ENCODE measurements at places on chromosomes 4 and X.

- no peak for DNase-seq
Observed at GRCh38 chrX:131741103-131741581, 197.3 kb downstream of the OR13H1 start.

GRCh38 chr4:122806981-122807679 is 19.5 kb upstream of the FGF2 start:
- no peak for DNase-seq

DNA sequence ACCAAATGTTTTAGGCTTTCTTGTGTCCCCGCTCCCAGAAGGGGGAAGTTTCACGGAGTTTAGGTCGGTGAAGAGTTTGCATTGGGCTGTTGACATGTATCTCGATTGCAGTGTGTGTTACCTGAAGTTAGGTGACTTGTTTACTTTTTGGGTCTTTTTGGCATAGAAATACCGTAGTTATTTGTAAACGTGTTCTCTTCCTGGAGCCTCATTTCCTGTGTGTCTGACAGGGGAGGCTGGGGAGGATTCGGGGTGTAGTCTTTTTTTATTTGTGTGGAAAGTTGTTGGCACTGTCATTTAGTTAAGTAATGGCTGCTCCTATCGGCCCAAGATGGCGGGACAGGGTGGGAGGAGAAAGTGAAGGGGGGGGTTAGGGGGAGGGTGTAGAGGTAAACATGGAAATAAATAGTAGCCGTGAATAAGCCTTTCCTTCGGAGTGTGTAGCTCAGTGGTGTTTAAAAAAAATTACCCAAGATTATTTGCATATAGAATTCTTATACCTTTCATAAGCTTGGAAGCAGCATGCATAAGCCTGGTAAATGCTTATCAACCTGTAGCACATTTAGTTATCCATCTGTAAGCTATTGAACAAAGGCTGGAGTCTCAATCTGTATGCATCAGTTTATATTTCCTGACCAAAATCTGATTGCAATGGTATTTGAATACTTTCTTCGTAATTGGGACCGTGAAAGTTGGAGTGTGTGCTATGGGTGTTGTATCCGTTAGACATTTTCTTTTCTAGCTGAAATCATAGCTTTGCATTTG is 1.6 kb downstream of the KDM6A start:
- DNase-seq: peak; percentile 32

DNA sequence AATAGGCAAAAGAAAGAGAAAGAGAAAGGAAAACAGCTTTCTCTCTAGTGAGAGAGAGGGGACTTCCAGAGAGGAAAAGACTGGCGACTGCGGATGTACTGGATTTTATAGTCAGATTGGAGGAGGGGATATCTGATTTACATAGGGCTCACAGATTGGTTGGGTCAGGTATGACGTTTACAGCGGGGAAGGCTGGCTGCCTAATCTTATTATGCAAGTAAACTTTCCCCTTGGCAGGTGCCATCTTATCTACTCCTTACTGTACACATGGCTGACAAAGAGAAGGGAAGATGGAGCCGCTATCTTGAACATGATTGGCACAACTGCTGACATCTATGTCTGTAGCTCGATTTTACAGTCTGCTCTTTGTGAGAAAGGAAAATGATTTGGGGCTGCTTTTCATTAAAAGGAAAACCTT is 25.4 kb downstream of the RBPJ start:
- DNase-seq: no peak

DNA sequence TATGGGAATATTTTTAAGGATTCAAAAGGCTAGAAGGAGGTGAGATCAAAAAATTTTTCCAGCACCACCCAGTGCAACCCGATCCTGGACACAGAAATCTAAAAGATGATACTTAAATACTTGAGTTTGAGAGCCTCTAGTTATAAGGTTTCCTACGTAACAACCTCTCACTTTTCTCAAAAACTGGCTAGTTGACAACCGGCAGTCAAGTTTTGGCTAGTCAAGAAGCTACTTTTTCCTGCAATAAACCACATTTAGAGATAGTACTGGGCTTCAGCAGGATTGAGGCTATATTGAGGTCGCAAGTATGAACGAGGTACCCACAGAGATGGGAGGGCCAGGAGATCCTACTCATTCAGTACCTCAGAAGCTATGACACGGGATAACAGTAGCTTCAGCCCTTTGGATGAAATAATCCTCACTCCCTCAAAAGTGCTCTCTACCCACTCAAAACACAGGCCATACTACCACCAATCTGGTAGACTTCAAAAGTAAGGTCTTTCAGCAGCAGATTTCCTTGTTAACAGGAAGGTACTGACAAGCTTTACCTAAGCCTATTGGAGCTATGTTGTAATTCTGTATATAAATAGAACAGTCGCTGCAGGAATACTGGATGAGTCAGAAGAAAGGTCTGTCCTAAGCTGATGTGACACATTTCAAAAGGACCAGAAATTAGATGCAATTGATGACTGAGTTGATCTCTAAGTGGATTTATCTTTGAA is 1.5 kb upstream of the TSPAN5 start:
- DNase-seq: peak; percentile 35

DNA sequence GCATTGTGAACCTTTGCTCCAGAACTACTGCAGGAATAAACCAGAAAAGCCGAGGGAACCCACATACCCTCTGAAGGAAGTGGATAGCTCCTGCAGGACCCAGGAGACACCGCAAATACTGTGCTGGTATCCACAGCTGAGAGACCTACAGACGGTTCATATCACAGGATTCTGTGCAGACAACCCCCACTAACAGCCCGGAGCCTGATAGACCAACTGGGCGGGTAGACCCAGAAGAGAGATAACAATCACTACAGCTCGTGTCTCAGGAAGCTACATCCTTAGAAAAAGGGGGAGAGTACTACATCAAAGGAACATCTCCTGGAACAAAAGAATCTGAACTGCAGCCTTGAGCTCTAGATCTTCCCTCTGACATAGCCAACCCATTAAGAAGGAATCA is 150.8 kb downstream of the FRAS1 start:
- DNase-seq: no peak

- no peak for DNase-seq
Observed at GRCh38 chr4:79739912-79740311, 331.9 kb upstream of the GK2 start.

- DNase-seq: peak; percentile 13
Observed at GRCh38 chr4:30792601-30793000, 72.4 kb downstream of the PCDH7 start.

DNA sequence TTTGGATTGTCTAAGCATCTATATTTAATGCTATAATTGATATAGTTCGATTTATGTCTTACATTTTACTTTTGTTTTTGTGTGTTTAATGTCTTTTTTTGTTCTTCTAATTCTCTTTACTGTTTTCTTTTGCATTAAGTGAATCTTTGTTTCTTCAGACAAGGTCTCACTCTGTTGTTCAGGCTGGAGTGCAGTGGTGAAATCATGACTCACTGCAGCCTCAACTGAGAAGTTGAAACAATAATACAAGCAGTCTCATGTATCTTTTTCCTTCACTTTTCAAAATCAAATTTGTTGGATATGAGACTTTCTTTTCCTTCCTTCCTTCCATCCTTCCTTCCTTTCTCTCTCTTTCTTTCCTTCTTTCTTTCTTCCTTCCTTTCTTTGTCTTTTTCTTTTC is 1401.6 kb downstream of the ADGRL3 start:
- no peak for DNase-seq

DNA sequence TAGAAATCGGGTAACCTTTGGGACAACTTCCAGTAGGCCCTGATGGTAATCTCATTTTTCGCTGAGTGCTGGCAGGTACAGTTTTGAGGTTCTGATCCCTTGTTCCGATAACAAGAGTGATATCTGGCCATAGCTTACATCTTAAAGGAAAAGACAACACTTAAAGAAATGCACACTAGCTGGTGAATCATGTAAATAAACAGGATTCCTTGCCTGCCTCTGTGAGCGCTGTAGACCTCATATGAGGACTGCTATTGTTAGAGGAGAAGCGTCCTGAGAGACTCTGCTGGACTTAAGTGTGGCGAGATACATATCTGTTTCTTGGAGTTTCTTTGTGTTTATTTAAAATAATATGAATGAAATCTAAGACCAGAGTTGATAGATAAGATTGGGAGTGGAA is 149.3 kb upstream of the SLC4A4 start:
- DNase-seq: peak; percentile 39

DNA sequence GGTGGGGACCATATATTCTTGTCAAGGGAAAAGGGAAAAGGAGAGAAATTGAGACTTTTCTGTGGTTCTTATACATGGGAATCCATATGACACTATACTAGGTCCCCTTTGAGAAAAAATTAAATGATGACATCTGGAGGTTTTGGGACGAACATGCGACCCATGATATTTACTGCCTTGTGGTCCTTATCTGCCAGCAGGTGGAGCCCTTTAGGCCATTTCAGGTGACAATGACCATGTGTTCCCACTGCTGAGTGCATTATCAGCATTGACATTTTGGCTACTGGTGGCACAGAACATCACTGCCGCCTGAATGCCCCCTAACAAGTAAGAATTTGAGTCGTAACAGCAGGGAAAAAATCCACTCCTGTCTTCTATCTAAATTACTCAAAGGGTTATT is 843.4 kb downstream of the FSTL5 start:
- DNase-seq: peak; percentile 31

- DNase-seq: no peak
Observed at GRCh38 chrX:68708503-68709290, 61.2 kb downstream of the STARD8 start.

- peak; percentile 37 for DNase-seq
Observed at GRCh38 chr4:113657586-113658233, 103.8 kb downstream of the CAMK2D start.

GRCh38 chr4:112075129-112075753 is 70.0 kb upstream of the FAM241A start:
- DNase-seq: peak; percentile 64

GRCh38 chr4:186878203-186878776 is 154.6 kb upstream of the FAT1 start:
- DNase-seq: peak; percentile 31

DNA sequence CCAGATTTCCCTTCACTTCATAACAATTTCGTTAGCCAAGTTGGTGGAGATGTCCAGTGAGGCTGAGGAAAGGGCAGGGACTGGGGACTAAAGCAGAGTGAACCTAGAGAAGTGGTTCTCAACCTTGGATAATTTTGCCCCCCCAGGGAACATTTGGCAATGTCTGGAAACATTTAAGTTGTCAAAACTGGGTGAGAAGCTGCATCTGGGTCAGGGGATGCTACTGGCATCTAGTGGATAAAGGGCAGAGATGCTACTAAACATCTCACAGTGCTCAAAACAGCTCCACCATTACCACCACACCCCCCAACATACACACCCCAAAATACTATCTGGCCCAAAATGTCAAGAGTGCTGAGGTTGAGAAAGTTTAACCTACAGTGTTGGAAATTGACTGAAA is 32.0 kb upstream of the FGF16 start:
- DNase-seq: no peak

- DNase-seq: no peak
Observed at GRCh38 chr4:55725057-55725456, 89.0 kb upstream of the NMU start.

DNA sequence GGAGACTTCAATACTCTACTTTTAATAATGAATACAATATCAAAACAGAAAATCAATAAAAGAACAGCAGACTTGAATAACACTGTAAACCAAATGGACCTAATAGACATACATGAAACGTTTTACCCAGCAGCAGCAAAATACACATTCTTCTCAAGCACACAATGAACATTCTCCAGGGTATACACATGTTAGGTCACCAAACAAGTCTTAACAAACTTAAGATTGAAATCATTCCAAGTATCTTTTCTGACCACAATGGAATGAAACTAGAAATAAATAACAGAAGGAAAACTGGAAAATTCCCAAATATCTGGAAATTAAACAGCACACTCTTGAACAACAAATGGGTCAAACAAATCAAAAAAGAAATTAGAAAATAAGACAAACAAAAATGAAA is 145.0 kb upstream of the CT83 start:
- DNase-seq: no peak

DNA sequence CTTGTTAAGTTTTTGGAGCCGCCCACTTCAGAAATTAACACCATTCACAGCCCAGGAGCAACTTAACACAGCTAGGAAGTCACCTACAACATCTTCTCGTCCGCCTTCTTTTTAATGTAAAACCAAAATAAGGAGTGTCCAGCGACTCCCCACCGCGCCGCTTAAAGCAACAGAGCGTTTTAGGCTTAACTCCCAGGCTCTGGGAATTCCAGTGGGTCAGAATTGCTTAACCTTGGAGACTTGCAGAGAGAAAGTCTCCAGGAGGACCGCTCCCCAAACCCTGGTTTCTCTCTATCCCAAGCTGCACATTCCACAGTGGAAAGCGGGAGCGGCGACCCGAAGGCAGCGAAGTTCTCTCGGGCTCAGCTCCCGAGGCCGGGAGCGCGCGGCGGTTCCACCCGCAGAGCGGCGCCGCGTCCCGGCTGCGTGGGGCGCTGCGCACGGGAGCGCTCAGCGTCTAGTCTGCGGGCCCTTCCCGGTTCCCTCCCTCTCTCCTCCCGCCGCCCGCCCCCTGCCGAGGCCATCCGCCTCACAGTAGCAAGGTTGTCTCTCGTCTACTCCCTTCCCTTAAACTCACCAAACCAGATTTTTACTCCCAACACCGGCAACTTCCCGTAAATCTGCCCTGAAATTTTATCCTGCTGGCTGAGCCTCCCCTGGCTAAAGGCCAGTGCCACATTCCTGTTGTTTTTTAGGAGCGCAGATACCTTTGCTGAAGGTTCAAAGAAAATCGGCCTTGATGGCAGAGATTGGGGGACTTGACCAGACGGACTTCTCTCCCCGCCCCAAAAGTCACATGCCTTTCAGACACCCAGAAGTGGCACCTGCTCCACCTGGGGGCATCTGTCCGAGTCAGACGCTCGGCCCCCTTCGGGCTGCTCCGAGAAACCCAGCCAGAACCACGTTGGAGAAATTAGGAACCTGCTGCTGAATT is at the start of gene RBM47:
TSS of gene RBM47 (minus strand) at position 464 of the 934 bp plus-strand sequence. CDS start 190,971 bp downstream, outside the sequence.
- DNase-seq: peak; percentile 38

DNA sequence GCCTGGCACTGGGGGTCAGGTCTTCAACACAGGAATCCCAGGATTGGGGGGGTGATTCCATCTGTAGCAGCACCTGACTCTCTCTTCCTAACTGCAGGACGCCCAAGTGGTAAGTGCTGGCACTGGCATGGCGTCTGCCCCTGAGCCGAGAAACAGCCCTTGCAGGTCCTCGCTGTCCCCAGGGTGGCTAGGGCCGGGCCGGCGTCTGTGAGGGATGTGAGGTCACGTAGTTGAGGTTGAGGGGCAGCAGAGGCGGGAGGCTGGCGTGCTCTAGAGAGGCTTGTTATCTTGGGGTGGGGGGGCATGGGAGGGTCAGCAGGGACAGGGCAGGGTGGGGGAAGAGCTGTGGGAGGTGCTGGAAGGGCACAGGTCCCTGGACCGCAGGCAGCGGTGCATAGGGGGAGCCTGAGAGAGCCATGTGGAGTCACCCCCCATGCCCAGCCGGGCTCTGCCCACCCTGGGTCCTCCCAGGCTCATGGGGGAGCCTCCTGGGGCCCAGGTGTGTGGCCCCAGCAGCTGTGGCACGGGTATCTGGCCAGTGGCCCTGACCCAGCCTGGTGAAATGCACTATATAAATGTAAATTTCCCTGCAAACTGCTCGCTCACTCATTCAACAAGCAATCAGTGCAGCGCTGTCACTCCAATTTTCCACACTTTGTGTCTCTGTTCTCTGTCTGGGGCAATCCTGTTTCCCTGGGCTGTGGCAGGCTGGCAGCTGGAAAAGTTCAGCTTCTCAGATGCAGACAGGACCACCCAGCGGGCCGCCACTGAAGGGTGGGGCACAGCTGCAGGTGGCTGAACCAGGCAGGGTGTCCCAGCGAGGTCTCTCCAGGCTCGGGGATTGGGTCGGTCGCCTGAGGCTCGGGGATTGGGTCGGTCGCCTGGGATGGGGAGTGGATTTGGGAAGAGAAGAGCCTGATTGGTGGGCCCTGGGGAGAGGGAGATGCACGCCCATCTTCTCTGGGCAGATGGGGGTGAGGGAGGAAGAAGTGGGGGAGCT is 102.2 kb upstream of the NKX1-1 start:
- no peak for DNase-seq

Data from fibroblast of skin of scalp (primary cell).